ENCODE measurements at places on chromosomes 4 and X.

GRCh38 chr4:151782296-151782695 is 21.5 kb upstream of the GATB start:
- no peak for DNase-seq

- DNase-seq = no peak
Measured at GRCh38 chr4:56744030-56744429, 62.9 kb upstream of the HOPX start.

DNA sequence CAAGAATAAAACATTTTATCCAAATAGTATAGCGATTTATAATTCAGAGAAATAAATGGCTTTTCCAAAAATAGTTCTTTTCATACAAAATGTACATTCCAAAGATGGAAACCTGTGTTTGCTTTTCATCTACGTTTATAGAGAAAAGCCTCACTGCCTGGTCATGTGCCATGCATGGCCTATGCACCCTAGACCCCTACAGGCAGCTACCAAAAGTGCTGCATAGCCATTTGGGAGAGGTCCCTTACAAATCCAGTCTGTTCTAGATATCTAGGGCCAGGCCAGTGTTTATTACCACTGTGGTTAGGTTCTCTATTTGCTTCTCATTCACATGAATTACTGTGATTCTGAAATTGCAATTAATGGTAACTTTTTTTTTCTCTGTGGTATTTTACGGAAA is 17.2 kb downstream of the HMGB2 start:
- no peak for DNase-seq

- no peak for DNase-seq
Measured at GRCh38 chr4:48173056-48173991, 39.3 kb upstream of the TXK start.

- DNase-seq = no peak
Measured at GRCh38 chrX:103999234-103999633, 14.3 kb downstream of the H2BW1 start.

DNA sequence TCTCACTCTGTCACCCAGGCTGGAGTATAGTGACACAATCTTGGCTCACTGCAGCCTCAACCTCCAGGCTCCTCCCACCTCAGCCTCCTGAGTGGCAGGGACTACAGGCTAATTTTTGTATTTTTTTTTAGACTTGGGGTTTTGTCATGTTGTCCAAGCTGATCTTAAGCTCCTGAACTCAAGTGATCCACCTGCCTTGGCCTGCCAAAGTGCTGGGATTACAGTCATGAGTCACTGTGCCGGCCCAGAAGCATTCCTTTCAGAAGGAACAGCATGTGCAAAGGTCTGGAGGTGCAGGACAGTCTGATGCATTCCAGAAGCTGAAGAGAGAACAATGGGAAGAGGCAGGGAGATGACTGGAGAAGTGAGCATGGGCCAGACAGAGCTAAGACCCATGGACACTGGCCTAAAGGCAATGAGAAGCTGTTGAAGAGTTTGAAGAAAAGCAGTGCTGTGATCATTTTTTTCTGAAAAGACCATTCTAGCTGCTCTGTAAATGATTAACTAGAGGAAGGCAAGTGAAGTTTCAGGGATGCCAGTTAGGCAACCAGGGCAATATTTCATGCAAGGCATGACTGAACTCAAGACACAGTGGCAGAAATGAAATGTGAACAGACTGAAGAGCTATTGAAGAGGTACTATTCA is 43.2 kb downstream of the MANBA start:
- DNase-seq = no peak

GRCh38 chr4:110793381-110793801 is 170.5 kb upstream of the PITX2 start:
- no peak for DNase-seq

DNA sequence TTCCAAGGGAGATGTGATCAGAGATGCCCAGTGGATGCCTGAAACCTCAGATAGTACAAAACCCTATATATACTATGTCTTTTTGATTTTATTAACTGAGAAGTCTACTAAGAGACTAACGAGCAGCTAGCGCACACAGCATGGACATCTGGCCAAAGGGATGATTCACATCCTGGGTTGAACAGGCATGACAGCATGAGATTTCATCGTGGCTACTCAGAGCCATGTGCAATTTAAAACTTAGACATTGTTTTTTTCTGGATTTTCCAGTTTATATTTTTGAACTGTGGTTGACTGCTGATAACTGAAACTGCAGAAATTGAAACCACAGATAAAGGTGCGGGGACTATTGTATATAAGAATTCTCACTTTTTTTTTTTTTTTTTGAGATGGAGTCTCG is 2252.9 kb upstream of the AGA start:
- DNase-seq = no peak

DNA sequence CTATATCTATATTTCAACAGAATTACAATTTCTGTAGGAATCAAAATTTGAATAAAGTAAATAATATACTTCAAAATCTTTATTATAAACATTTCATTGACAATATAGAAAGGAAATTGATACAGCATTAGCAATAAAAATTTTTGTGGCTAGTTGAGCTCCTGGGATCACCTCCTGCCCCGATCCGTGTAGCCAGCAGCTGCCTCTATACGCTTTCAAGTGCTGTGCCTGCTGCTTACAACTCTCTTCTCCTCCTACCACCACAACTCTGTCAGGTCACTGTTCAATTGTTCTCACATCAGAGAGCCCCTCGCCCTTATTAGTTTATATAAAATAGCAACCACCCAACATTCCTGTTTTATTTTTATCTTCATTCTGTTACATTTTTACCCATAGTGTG is 27.6 kb downstream of the INPP4B start:
- no peak for DNase-seq

DNA sequence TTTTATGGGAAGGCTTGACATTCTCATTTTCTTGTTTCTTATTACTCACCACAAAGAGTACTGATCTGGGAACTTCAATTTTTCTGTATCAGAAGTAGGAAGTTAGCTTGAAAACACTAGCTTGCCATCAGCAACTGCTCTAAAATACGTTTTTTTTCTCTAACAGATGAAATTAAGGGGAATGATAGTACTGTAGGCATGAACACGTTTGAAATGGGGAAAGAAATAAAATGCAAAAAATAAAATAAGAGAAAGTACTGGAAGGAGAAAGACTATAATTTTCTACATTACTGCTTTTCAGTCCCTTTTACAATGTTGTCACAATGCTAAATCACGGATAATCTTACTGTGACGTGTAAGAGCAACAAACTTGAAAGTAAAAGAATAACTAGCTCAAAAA is 1.5 kb downstream of the RADX start:
- no peak for DNase-seq

GRCh38 chrX:57329008-57329407 is 42.5 kb downstream of the FAAH2 start:
- DNase-seq = no peak

- no peak for DNase-seq
Measured at GRCh38 chrX:128458888-128459287, 406.7 kb upstream of the ACTRT1 start.

- DNase-seq = no peak
Measured at GRCh38 chr4:155423671-155424070, 46.9 kb upstream of the MAP9 start.

- no peak for DNase-seq
Measured at GRCh38 chrX:17735406-17735805, 1.9 kb upstream of the SCML1 start.

DNA sequence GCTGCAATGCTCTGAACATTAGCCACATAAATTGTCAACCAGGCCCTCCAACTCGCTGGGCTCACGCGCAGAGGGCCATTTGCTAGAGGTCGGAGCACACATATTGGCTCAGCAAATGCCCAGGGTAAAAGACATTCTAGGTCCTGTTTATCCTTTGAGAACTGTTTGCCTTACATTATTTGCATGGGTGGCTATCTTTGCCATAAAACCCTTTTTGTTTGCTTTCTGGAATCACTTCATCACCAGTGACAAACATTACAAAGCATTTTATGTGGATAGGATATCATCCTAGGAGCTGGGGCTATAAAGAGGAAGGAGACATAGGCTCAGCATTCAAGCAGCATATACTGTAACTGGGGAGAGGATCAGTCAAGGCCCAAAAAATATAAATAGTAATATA is 149.2 kb upstream of the RAI2 start:
- no peak for DNase-seq

DNA sequence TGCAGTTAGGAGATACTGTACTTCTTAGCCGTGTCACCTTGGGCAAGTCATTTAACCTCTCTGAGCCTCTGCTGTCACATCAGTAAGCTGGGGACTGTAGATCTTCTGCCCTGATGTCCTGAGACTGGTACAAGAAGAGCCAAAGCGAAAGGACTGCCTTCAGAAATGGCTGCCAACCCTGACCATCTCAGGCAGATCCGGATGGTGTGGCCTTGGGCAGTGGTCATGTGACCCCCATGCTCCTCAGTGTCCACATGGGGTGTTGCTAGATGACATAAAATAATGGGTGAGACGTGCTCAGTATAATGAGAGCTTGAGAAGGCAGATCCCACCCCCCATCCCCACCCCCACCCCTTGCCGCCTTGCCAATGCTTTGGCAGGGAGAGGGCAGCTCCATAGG is 60.4 kb upstream of the MTM1 start:
- DNase-seq = no peak

GRCh38 chrX:31178064-31178768 is 106.4 kb upstream of the FTHL17 start:
- no peak for DNase-seq

- DNase-seq = no peak
Measured at GRCh38 chr4:82458729-82459128, 28.3 kb downstream of the ENOPH1 start.

- DNase-seq = no peak
Measured at GRCh38 chrX:154116426-154117211, 19.1 kb upstream of the MECP2 start.

DNA sequence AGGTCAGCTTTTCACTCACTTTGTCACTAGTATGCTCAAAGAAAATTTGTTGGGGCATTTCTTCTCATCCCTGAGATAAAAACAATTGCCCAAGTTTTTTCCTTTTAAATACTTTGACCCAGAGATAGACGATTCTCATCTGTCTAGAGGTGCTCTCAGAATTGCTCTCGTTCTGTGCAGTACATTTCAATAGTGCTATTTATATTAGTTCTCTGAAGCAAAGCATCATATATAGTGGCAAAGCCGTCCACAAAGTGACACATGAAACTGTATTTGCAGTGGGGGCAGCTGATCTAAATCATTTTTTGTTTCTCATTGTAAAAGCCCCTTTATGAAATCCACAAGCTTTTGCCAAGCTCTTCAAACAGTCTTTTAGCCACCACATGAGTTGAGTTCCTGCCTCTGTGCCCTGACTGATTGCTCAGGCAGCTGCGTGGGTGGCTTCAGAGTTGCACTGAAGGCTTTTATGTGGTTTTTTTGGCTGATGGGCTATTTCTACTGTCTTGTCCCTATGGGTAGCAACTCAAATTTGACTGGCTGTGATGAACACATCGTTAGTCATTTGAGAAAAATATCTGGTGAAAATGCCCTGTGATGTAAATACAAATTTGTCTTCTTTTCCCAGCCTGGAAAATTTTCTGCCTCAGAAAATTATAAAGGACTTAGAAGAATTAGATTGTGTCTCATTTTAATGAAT is 119.1 kb upstream of the OTUD4 start:
- DNase-seq = no peak

DNA sequence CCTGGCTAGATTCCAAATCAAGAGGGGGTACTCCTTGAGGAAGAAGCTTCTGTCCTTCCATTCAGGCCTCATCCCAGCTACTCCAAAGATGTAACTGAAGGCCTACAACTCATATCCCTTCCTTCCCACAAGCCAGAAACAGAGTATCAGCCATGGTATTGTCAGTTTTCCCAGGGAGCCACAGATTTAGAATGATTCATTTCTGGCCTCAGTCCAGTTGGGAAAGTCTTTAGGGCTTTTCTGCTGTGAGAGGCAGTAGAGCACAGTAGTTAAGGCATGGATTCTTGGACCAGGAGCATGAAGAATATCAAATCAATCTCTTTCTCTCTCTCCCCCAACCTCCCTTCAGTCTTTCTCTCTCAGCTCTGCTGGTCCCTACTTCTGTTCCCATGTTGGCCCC is 505.0 kb downstream of the BCOR start:
- DNase-seq = no peak

DNA sequence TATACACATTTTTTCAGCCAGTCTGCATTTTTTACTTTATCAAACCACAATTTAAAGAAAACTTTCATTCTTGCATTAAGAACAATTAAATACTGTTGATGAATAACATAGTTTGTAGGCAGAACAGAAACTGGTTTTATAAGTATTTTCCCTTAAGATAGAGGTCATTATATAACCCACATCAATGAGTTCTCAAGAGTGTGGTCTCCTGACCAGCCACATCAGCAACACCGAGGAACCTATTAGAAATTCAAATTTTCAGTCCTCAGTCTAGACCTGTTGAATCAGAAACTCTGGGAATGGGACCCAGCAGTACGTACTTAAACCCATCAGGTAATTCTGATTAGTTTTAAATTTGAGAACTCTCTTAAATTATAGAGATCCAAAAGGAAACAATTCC is 299.6 kb upstream of the ARSJ start:
- no peak for DNase-seq

DNA sequence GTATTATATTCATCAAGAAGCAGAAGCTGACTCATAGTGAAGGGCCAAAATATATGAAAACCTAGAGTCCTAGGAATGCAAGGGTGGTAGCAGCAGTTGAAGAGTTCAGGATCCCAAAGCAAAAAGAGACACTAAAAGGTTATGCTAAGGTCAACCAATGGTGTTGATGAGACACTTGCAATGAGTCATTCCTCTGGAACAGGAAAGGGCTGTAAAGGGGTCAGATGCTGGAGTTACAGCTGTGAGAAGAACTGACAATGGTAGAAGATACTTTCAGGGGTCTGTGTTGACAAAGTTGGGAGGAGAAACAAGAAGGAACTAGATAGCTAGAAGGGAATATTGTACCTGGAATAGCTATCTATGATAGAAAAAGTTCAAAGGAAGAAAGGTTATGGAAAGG is 47.5 kb downstream of the ZGRF1 start:
- DNase-seq = no peak

GRCh38 chr4:11312389-11312788 is 116.3 kb downstream of the HS3ST1 start:
- no peak for DNase-seq

All from activated effector memory CD4-positive, alpha-beta T cell treated with Interleukin-2 at 50 U/mL for 16 hours (primary cell).